ENCODE measurements at places on chromosomes 1 and 21.

GRCh38 chr1:55579332-55580001 is 364.3 kb upstream of the USP24 start:
- DNase-seq: no peak

DNA sequence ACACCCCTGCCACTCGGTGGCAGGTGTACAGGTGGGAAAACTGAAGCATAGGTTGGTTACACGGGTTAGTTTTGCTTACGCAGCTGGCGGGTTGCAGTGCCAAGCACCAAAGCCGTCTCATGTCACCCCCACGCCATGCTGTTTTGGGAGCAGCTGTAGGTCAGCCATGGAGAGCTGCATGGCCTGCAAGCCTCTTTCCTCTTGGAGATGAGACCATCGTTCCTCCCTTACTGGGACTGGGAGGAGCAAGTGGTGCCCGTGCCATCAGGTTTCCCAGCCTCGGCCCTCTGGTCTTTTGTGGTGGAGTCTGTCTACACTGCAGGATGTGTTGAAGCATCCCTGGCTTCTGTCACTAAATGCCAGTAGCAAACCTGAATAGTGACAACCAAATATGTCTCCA is 46.9 kb downstream of the AJAP1 start:
- DNase-seq: no peak

DNA sequence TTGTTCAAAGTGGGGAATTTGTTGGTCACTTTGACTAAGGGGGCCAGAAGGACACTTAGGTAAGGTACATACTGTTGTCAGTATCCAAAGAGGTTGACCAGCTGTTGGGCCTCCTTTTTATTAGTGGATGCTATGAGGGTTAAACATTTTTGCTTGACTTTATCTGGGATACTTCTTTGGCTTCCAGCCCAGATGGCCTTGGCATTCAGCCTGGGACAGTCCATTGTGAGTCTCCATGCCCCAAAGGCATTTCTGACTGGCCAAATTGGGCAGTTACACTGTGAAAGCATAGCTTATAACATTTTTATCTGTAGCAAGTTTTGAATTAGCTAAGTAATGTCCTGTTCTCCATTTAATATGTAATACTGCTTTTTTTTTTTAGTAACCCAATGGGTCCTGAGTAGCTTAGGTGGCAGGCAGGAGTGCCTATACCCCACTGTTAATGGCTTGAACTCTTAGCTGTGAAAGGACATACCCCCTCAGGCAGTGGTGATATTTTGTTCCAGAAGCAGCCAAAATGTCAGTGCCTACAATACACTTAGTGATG is 35.4 kb upstream of the CD1D start:
- DNase-seq: no peak

DNA sequence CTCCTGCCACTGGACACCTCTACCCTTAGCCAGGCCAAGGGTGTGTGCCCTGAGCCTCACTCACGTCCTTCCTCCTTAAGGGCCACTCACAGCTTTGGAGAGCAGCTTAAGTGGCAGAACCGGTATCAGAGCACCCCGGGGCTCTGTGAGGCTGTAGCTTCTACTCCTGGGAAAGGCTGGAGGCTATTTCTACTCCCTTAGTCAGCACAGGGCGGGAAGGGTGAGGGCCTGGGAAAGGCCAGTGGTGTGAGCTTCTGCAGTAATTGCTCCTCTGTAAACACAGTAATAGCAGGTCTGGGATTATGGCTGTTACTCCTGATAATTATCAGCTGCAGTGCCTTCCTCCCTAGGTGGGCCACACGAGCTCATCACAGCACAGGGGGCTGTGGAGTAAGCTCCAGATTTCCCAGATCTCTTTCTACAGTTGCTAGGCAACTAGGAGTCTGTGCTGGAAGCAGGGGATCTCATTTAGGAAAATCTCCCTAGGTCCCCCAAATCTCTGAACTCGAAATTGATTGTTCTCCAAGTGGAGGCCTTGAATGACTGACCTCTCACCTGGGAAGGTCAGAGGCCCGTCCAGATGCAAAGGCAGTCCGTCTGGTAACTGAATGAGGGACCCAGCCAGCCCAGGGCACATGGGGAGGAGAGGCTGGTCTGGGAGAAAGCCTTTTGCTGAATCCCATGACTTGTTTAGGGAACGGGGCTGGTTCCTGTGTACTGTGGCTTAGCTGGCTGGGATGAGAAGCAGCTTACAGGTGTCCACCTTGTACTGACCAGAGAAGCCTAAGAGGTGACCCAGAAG is 29.3 kb downstream of the IER5 start:
- no peak for DNase-seq

DNA sequence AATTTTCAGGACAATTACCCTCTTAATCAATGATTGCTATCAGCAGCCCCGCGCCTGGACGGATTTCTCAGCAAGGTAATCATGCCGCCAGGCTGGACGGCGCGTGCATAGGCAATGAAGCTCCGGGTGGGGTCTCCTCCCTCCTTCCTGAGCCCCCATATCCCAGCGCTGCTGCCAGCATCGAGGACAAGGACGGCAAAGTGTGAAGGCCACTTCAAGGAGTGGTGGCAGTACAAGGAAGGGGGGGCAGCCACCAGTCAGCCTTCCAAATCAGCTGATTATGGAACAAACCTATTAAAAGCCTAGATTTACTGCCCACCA is 51.1 kb downstream of the DMAP1 start:
- no peak for DNase-seq

- no peak for DNase-seq
Observed at GRCh38 chr1:169307176-169307575, 60.4 kb downstream of the NME7 start.

GRCh38 chr1:30680429-30680828 is 43.0 kb downstream of the MATN1 start:
- DNase-seq: no peak

DNA sequence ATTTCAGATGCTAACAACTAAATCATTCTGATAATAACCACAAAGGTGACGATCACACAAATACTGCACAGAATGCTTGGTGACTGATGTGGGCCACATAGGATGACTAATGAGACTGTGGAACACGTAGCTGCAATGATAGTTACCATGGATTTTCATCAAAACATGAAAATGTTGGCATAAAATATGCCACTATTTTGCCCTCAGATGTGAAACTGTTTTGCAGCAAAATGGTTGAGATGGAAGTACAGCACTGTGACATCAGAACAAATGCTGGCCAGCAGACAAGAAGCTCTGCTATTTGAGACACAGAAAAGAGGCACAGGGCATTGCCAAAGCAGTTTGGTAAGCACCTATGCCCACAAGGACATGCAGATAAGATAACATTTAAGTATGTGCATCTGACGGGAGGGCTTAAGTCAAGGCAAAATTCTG is 83.8 kb downstream of the NIBAN1 start:
- DNase-seq: no peak

DNA sequence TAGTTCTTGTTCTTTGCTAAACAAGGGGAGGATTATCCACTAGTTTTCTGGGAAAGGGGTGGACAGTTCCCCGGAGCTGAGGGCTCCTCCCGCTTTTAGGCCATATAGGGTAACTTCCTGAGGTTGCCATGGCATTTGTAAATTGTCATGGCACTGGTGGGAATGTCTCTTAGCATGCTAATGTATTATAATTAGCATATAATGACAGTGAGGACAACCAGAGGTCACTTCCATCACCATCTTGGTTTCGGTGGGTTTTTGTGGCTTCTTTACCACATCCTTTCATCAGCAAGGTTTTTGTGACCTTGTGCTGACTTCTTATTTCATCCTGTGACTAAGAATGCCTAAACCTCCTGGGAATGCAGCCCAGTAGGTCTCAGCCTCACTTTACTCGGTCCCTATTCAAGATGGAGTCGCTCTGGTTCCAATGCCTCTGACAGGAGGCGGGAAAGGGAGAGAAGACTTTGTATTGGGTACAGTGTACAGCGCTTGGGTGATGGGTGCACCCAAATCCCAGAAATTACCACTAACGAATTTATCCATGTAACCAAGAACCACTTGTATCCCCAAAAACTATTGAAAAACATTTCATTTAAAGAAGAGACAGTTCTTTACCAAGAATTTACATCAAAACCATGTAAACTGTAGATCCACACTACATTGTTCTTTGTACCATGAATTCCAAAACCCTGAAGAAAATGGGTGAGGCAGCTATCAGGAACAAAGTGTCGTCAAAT is 8.7 kb upstream of the SLC2A5 start:
- no peak for DNase-seq

GRCh38 chr1:214008791-214009422 is 21.1 kb downstream of the PROX1 start:
- no peak for DNase-seq

All from cortex of kidney (tissue), 1 donor.